ENCODE measurements at places on chromosomes 6 and 20. TPM values are rescaled to one million over a fixed set of nuclear protein-coding genes. Genes with fewer than 3 reads are reported as not detected.

- no peaks in the 10 kb centered on the region for H3K27me3 ChIP-seq
- H3K36me3 ChIP-seq: no peaks in the 10 kb centered on the region
- H3K4me1 ChIP-seq: no peaks in the 10 kb centered on the region
- no peak overlapping the region for H3K27ac ChIP-seq
- no peak for DNase-seq
- H3K4me3 ChIP-seq: no peak overlapping the region
These were observed 263.7 kb downstream of the BMP2 start for GRCh38 chr20:7031222-7031621.

- H3K27me3 ChIP-seq: peaks cover 5% of the 10 kb centered on the region
- DNase-seq: no peak
- H3K27ac ChIP-seq: no peak overlapping the region
These were observed 114.5 kb downstream of the EDN1 start for GRCh38 chr6:12404651-12405050.

GRCh38 chr6:130252527-130253237 is 29.9 kb upstream of the SAMD3 start:
- no peaks in the 10 kb centered on the region for H3K4me1 ChIP-seq
- no peak overlapping the region for H3K27ac ChIP-seq
- no peak for DNase-seq
- H3K27me3 ChIP-seq: no peaks in the 10 kb centered on the region
- H3K4me3 ChIP-seq: no peak overlapping the region

GRCh38 chr6:37919417-37920157 is 100.1 kb downstream of the ZFAND3 start:
- no peak overlapping the region for H3K4me3 ChIP-seq
- H3K36me3 ChIP-seq: peaks cover 7% of the 10 kb centered on the region
- H3K4me1 ChIP-seq: peaks cover 44% of the 10 kb centered on the region
- DNase-seq: no peak
- no peak overlapping the region for H3K27ac ChIP-seq
- H3K27me3 ChIP-seq: no peaks in the 10 kb centered on the region

GRCh38 chr6:25882051-25882496 is 8.0 kb upstream of the SLC17A3 start:
- peaks cover 4% of the 10 kb centered on the region for H3K36me3 ChIP-seq
- DNase-seq: peak; percentile 37
- peaks cover 9% of the 10 kb centered on the region for H3K4me1 ChIP-seq

- H3K27me3 ChIP-seq: peaks cover 9% of the 10 kb centered on the region
- no peak for DNase-seq
- H3K27ac ChIP-seq: no peak overlapping the region
- H3K36me3 ChIP-seq: no peaks in the 10 kb centered on the region
- H3K4me3 ChIP-seq: no peak overlapping the region
- no peaks in the 10 kb centered on the region for H3K4me1 ChIP-seq
These were observed 2.0 kb downstream of the ROS1 start for GRCh38 chr6:117423754-117424153.

DNA sequence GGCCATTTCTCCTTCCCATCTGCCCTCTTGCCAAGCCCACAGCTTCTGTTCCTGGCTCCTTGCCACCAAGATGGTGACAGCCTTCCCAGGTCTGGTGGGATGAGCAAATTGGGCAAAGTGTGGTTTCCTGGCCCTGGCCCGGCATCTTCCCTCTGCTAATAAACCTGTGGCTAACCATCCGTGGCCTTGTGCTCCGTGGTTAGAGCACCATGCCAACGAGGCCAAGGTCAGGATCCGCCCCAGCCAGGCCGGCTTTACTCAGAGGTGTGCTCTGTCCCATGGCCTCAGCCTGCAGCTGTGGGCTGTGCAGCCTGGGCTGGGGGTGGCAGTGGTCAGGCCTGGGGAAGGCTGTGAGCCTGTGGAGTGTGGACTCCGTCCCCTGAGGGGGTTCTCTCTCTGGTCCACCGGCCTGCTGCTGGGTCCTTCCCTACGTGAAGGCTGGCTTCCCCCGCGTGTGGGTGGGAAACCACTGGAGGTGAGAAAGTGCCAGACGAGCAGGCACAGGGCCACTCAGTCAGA is 117.4 kb downstream of the VEGFA start:
- no peaks in the 10 kb centered on the region for H3K36me3 ChIP-seq
- DNase-seq: no peak
- no peak overlapping the region for H3K27ac ChIP-seq
- peaks cover 24% of the 10 kb centered on the region for H3K27me3 ChIP-seq
- H3K4me3 ChIP-seq: no peak overlapping the region

DNA sequence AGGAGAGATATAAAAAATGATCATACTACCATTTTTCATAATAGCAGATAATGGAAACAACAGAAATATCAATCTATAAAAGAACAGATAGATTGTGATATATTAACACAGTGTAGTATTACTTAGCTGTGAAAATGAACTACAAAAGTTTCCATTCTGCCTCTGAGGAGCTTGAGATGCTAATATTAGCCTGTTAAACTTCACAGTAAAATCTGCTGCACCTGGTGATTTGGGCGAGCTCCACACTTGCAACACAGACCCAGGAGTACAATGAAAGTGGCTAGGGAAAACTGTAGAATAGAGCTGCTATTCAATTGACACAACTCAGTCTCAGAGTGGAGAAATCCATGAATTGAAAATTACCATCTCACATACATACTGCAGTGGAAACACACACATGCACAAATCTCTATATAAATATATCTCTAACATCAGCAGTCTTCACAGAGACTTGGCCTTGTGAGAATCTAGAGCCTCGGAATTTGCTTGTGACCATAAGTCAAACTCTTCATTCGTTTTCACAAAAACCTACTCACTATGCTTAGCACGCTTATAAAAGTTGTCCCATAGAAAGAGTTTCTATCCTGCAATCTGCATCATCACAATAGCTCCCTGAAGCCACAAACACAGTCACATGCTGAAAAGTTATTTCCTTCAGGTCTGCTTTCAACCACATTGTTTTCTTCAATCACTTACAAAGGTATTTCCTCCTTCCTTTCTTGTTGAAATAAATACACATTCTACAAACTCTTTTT is 133.0 kb downstream of the PAK5 start:
- no peak overlapping the region for H3K4me3 ChIP-seq
- no peak overlapping the region for H3K27ac ChIP-seq
- H3K27me3 ChIP-seq: no peaks in the 10 kb centered on the region
- no peaks in the 10 kb centered on the region for H3K4me1 ChIP-seq
- no peak for DNase-seq

- H3K4me3 ChIP-seq: no peak overlapping the region
- no peaks in the 10 kb centered on the region for H3K4me1 ChIP-seq
- no peak overlapping the region for H3K27ac ChIP-seq
- H3K36me3 ChIP-seq: no peaks in the 10 kb centered on the region
- peaks cover 15% of the 10 kb centered on the region for H3K27me3 ChIP-seq
These were observed 39.6 kb downstream of the VEGFA start for GRCh38 chr6:43809417-43810305.

The UNC5CL gene
- polyA plus RNA-seq: 0.48 TPM

The ABHD16B gene
- not detected for polyA plus RNA-seq

The FAM162B gene
- not detected for polyA plus RNA-seq
